ENCODE measurements at places on chromosomes 5 and 9.

DNA sequence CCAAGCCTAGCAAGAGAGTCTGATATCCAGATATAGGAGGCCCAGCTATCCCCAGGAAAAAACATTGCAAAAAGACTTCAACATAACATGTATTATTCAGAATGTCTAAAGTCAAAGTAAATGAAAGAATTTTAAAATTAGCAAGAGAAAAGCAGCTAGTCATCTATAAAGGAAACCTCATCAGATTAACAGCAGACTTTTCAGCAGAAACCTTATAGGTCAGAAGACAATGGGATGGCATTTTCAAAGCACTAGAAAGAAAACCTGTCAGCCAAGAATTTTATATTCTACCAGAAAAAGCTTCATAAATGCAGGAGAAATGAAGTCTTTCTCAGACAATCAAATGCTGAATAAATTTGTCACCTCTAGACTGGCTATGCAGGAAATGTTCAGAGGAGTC lies 9.9 kb downstream of the OR1L3 start:
- no peak for DNase-seq

DNA sequence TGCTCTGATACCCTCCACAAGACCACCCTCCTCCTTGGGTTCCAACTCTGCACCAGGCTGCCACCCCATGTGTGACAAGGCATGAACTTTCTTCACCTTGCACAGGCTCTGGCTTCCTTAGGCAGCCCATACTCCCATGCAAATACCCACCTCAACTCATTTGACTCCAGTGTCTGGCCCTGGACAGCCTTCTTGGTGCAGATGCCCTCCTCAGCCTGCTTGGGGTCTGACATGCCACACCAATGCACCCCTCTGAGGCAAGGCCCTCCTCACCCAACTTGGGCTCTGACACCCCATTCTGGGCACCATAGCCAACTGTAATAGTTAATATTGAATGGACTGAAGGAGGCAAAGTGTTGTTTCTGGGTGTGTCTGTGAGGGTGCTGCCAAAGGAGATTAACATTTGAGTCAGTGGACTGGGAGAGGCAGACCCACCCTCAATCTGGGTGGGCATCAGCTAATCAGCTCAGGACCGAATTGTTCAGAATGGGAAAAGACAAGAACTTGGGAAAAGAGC lies 115.0 kb upstream of the EPB41L4A start:
- DNase-seq = no peak

DNA sequence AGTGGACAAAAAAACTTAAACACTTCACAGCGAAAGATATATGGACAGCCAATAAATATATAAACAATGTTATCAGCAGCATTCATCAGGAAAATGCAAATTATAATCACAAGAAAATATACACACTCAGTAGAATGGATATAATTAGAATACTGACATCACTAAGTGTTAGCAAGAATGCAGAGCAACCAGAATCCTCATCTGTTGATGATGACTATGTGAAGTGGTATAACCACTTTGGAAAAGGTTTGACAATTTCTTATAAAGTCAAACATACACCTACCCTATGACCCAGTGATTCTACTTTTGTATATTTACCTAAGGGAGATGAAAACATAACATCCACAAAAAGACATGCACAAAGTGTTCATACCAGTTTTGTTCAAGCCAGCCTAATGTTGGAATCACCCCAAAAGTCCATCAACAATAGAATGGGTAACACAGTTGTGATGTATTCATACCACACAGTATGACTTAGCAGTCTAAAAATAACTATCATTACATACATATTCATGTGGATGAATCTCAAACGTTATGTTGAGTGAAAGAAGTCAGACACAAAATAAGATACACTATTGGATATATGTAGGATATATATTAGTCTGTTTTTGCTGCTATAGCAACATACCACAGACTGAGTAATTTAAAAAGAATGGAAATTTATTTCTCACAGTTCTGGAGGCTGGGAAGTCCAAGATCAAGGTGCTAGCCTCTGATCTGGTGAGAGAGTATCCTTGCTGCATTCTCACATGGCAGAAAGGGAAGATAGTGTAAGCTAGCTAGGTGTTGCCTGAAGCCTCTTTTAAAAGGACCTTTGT lies 148.8 kb upstream of the ADAMTSL1 start:
- DNase-seq = no peak

GRCh38 chr5:154346427-154346826 lies 99.4 kb upstream of the SAP30L start:
- no peak for DNase-seq

GRCh38 chr5:164175083-164175482 lies 669.7 kb downstream of the MAT2B start:
- DNase-seq = no peak

- DNase-seq = no peak
Measured at GRCh38 chr5:176762489-176762888, 47.9 kb upstream of the UNC5A start.

Data from GM13977 (cell line).